ENCODE measurements at places on chromosomes 2 and 18. TPM values are rescaled to one million over a fixed set of nuclear protein-coding genes. Genes with fewer than 3 reads are reported as not detected.
A peak's percentile ranks its signal among the peaks of the same experiment; 100 is the strongest.

CCBE1 gene
- total RNA-seq: 9.0 TPM

IL36A gene
- not detected for total RNA-seq

IMPA2 gene
- total RNA-seq: 2.5 TPM

CTDSP1 gene
- 72.6 TPM for total RNA-seq

UGT1A5 gene
- not detected for total RNA-seq

CASP10 gene
- 42.1 TPM for total RNA-seq

ATP6V1B1 gene
- total RNA-seq: not detected

COBLL1 gene
- 9.0 TPM for total RNA-seq

LRRC30 gene
- total RNA-seq: not detected

- DNase-seq: peak; percentile 44
These were observed 298.2 kb downstream of the CDCA7 start for GRCh38 chr2:173652767-173653431.

DNA sequence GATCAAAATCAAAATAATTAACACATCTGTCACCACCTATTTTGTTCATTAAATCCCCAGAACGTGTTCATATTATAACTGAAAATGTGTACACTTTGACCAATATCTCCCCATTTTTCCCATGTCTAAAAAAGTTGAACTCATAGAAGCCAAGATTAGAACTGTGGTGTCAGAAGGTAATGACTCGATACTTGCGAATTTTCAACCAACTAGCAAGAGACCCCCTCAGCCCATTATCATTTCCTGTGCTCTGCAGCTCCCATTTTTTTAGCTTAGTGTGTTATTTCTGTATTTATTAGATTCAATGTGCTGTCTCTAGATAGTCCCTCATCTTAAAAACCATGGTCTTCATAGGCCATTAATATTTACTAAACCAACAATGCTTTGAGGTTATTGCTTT, 248.7 kb upstream of the PIK3C3 start:
- DNase-seq: no peak

- no peak for DNase-seq
These were observed 134.7 kb downstream of the TMEM163 start for GRCh38 chr2:134583997-134584520.

GRCh38 chr2:128280158-128280871, 38.4 kb downstream of the HS6ST1 start:
- no peak for DNase-seq

DNA sequence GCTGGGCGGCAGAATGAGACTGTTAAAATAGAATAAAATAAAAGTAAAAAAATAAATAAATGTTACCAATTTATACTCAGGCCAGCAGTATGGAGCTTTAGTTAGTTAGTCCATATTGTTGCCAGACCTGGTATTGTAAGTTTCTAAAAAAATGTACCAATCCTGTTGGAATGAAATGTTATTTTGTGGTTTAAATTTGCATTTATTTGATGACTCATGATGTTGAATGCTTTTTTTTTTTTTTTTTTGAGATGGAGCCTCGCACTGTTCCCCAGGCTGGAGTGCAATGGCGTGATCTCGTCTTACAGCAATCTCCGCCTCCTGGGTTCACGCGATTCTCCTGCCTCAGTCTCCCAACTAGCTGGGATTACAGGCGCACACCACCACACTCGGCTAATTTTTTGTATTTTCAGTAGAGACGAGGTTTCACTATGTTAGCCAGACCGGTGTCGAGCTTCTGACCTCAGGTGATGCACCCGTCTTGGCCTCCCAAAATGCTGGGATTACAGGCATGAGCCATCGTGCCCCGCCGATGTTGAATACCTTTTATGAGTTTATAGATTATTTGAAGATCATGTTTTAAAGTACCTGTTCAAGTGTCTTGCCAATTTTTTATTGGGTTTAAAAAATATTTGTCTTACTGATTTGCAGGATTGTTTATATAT, 5.7 kb upstream of the PTPRN start:
- no peak for DNase-seq

- no peak for DNase-seq
These were observed 10.6 kb downstream of the NCKAP5 start for GRCh38 chr2:133557614-133558013.

DNA sequence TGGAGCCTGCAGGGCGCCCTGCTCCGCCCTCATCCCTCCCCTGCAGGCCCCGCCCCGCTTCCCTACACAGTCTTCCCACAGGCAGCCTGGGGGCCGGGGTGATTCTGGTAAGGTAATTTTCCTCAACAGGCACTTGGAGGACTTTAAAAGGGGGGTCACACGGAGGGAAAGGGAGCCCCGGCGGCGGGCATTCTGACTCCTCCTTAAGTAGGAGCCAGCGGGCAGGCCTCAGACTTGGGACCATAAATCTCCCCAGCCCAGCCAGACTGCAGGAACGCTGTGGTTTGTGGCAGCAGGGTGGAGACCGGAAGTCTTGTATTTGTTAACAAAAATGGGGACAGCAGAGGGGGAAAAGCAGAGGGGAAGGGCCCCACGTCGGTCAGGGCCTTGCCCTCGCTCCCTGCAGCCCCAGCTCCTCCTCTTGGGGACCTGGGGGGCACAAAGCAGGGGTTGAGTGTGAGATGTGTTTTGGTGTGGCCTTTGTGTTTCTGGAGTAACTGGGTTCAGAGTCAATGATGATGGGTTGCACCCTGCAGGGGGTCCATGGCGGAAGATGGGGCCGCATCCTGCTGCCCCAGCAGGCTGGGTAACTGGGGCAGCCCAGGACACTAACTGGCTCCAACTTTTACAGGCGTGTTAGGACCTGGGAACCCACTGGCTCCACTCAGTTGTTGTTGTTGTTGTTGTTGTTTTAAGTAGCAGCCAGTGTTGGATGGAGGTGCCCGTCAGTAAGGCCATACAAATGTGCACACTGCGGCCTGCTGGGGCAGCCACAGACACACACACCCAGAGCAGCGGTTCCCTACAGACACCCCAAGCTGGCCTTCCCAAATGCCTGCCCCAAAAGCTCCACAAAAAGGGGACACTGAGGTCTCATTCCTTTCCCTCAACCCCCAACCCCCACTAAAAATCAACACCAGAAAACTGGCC, 27.7 kb downstream of the SMAD7 start:
- DNase-seq: no peak

- no peak for DNase-seq
These were observed 221.6 kb downstream of the NCKAP5 start for GRCh38 chr2:133346654-133347053.

DNA sequence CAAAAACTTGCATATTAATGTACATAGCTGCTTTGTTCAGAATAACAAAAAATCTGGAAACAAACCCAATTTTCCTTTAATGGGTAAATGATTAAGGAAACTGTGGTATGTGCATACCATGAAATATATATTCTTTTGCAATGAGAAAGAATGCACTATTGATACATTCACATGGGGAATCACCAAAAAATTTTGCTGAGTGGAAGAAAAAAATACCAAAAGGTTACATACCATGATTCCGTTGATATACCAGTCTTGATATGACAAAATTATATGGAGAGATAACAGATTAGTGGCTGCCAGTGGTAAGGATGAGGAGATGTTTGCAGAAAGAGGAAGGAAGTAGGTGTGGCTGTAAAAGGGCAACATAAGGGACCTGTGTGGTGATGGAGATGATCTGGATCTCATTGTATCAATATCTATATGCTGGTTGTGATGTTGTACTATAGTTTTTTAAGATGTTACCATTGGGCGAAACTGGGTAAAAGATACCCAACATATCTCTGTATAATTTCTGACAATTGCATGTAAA, 54.6 kb upstream of the BCL2L11 start:
- no peak for DNase-seq

DNA sequence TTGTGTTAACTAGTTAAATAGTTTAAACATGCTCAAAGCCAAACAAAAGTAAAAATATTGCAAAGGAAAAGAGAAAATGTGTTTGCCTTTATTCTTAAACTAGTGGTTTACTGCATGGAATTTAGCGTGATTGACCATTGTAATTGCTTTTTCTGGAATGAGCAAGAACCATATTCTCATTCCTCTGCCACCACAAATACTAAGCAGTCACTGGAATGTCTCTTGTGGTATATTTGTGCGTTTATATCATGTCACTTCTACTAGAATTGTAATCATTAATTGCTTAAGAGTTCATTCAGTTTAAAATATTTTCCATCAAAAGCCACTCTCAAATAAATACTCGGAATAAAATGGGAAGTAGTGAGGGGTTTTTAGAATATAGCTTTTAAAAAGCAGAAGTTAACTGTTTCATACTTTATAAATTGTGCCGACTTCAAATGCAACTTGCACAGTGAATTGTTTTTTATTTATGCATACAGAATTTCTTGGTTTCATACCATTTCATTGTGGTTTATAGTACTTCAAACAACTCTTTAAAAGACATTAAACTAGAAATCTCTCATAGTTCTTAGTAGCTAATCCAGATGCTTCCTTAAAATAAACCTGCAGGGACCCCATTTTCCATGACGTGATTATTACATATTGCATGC, 288.1 kb downstream of the EPHA4 start:
- DNase-seq: no peak

GRCh38 chr18:8386669-8387380, 222.4 kb upstream of the RAB12 start:
- DNase-seq: no peak

DNA sequence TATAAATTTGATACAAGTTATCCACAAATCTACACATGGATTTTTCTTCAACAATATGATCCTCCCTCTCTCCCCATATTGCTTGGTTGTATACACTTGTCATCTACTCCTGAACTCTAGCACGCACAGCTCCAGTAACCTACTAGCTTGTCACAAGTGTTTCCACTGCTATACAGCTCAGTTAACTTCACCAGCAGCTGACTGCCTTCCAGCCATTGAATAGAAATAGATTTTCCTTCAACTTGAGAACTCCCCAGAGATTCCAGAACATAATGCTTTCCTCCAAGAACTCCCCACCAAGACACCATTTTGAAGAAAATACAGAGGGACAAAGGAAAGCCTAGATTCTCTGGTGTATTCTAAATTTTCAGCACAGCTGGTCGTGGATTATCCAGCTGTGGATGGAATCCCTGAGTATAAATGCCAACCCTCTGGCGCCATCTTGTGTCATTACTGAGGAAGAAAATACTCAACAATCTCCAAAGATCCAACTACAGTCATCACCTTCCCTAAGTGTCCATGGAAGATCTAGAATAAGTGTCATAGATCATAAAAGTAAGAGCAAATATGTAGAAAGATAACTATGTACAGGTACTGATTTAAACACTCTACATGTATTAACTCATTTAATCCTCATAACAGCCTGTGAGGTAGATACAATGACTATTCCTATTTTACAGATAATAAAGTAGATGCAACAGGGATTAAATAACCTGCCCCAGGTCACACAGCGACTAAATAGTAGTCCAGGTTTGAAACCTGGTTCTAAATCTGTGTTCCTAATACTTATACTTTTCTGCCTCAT, 156.7 kb downstream of the ARHGAP28 start:
- peak; percentile 27 for DNase-seq

- DNase-seq: no peak
These were observed 122.7 kb upstream of the SMAD7 start for GRCh38 chr18:49073437-49073836.

- DNase-seq: peak; percentile 20
These were observed 213.6 kb downstream of the TNS1 start for GRCh38 chr2:217789003-217789735.

DNA sequence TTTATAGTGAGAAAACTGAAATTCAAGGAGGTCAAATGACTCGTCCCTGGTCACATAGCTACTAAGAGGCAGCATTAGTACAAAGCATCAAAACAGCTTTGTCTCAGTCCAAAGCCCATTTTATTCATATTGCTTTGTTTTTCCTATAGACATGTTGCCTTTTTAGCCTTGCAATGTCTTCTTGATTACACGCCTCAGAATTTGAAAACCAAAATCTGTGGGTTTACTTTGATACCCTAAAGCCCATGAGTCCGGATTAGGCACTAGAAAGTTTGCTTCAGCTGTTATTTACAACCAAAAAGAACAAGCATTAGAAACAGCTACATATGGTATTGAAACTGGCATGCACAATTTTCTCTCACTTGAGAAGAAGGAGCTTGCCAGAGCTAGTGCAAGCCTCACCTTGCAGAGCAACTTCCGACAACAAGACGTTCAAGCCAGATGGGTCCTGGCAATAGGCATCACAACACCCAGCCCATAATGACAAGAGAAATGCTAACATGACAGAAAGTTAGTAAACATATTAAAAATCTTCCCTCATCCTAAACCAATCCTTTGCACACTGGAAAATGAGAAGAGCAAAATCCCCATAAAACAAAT, 276.8 kb downstream of the RIT2 start:
- DNase-seq: no peak

DNA sequence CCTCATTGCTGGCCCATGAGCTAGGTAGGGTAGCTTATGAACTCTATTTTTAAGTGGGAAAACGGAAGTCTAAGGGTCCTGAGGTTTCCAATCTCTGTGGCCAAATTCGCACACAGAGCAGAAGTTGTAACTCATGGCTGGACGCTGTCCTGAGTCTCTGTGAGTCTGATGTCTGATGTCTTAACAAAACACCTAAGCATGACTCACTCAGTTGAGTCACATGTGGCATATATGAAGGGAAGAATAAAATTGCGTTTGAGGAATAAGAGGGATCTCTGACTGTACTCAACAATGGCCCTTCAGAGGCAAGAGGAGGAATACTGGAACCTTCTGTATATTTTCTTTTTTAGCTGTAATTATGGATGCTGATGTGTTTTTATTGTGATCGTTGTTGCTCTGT, 569.7 kb downstream of the RIT2 start:
- DNase-seq: no peak

DNA sequence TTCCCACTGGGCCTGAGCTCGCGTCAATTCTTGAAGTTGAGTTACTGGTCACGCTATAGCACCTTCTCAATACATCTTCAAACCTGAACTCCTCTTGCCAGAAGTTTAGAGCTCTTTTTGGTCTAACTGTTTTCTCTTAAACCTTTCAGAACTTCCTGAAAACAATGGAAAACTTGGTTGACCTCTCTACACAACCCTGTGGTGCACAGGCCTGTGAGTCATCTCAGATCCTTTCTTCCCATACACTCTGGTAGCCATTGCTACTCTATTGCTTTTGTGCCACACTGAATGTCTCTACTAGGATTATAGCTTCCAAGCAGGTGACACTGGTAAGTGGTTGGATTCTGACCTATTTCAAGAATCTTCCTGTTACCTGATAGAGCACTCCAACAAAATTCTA, 321.5 kb upstream of the FSIP2 start:
- no peak for DNase-seq

DNA sequence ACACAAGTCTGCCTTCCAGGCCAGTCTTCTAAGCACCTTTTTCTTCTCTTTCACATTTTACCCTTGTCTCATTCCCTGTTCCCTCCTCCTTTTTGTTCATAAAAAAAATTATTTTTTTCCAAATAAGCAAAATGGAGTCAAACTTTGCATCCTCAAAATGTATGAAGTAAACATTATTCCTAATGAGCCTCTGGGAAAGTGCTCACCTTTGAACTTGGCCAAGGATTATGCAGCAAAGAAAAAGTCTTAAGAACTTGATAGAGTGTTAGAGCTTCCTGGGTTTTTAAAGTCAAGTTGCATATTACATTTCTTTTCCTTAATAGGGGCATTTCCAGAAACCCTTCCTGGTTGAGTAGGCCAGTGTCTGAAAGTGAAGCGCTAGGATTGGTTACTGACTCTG, 31.6 kb downstream of the EPAS1 start:
- DNase-seq: no peak

DNA sequence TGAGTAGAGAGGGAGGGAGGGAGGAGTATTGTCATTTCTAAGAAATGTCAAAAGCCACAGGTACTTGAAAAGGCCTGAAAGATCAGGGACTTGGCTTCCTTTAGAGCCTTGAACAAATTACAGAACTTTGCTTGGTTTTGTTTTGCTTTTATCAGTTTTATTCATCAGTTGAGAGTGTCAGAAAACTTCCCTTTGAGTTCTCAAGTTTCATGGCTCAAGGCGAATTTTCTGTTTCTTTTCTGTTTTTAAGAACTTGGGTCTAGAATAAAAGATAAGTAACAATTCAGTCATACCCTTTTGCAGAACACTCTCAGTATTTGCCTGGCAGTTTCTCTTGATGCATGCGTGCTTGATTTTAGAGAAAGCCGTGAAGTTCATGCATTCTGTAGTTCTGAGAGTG, 531.9 kb downstream of the PARD3B start:
- no peak for DNase-seq
